ENCODE measurements at places on chromosomes 7 and 10.

DNA sequence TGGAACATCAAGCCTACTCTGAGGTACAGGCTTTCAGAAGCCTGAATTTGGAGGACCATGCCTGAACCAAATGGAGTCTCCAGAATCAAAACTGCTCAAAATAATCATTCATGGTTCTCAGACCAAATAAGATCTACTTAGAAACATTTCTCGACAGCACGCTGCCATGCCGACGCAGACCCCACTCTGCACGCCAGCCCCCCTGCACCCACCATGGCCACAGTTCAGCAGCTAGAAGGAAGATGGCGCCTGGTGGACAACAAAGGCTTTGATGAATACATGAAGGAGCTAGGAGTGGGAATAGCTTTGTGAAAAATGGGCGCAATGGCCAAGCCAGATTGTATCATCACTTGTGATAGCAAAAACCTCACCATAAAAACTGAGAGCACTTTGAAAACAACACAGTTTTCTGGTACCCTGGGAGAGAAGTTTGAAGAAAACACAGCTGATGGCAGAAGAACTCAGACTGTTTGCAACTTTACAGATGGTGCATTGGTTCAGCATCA is 6.6 kb upstream of the KMT2C start:
- DNase-seq, result no peak

- DNase-seq, result no peak
Observed at GRCh38 chr10:13961097-13961496, 369.6 kb downstream of the FRMD4A start.

GRCh38 chr10:84333864-84334451 is 5.6 kb downstream of the CCSER2 start:
- no peak for DNase-seq

- no peak for DNase-seq
Observed at GRCh38 chr10:1293157-1293556, 237.0 kb downstream of the WDR37 start.

GRCh38 chr7:4131063-4131462 is 551.0 kb upstream of the FOXK1 start:
- DNase-seq, result no peak

- DNase-seq, result no peak
Observed at GRCh38 chr10:100006243-100006886, 3.4 kb downstream of the DNMBP start.

DNA sequence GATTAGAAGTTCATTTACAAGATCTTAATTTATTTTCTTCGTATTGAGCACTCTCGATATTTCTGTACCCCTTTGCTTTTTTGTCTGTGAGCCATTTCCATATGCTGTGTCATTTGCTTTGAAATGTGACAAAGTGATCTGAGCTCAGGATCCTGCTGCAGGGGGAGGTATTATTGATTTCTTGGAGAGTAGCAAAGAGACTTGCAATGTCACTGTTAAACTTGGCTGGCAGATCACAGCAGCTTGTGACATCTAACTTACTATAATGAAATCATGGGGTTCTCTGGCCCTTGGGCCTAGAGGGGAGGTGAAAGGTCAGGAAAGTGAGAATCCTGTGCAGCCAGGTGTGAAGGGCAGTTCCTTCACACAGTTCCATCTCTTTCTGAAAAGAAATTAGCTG is 923.4 kb downstream of the REEP3 start:
- no peak for DNase-seq

GRCh38 chr10:17210361-17210760 is 8.9 kb upstream of the TRDMT1 start:
- no peak for DNase-seq

- DNase-seq, result no peak
Observed at GRCh38 chr10:30704026-30704600, 74.6 kb upstream of the LYZL2 start.

- peak; percentile 80 for DNase-seq
Observed at GRCh38 chr7:65477326-65477725, 103.7 kb downstream of the ZNF92 start.

DNA sequence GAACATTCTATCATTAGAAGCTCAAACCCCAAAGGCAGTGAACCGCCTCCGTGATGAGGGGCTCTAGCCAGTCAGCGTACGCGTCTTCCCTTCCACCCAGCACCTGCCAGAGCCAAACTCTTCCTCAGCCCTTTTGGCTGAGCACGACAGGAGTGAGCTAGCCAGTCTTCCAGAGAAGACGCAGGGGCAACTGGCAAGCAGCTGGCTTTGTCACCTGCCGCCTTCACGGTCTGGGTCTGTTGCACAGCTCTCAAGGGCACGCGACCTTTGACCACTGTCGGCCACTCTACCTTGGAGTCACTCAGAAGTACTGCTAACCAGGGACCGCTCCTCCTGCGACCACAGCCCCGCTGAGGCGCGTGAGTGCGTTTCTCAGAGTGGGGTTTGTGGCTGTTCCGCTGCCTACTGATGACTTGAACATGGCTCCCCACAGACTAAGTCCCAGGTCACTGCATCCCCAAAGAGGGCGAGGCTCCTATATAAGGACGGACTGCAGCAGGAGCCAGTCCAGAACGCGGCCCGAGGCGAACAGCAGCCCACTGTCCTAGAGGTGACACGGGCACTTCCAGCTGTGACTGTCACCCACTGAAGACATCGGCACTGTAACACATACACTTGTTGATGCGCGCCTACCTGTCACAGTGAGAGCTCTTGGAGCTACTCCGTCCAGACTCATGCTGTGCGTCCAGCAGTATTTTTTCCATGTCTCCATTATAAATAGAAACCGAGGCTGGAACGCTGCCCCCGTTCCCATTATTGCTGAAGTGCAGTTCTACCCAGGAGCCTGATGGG is 8.4 kb downstream of the BNIP3 start:
- no peak for DNase-seq

DNA sequence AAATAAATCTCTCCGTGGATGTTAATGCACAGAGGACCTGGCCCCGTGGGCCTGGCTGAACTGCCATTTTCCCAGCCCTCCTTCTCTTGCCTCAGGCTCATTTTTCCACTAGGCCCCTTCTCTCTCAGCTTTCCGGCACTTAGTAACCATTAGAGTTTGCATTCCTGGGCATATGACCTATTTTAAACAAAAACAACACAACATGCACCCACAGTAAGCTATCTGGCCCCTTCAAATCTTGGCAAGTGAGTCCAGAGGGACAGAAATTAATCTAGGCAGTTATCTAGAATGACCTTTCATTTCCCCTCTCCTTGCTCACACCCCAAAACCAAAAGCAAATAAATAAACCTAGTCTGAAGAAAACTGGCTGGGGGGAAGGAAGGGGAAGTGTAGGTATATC is 11.7 kb downstream of the FBXW4 start:
- no peak for DNase-seq

- no peak for DNase-seq
Observed at GRCh38 chr10:119737039-119737663, 11.3 kb downstream of the INPP5F start.

- DNase-seq, result no peak
Observed at GRCh38 chr10:112218960-112219359, 35.4 kb upstream of the GPAM start.

- no peak for DNase-seq
Observed at GRCh38 chr10:78038105-78038504, 4.4 kb downstream of the RPS24 start.

- no peak for DNase-seq
Observed at GRCh38 chr7:76352193-76352592, 6.6 kb downstream of the YWHAG start.
